ENCODE measurements at places on chromosomes 16 and 17.

GRCh38 chr17:2120586-2121335 lies 65.9 kb downstream of the HIC1 start:
- no peak for DNase-seq

DNA sequence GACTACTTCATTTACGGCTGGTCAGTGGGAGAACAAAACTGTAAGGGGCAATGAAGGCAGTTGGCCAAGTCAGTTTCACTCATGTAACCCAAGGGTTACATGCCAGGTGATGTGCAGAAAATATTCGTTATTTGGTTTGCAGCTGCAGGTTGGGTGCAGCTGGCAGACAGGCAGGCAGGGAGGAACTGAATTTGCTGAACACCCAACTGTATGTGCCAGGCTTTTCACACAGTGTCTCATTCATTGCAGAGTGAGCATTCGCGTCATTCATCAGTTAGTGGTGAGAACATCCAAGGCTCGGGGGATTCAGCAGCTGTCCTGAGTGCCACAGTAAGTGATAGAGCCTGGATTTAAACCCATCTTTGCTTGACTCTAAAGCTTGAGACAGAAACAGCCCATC lies 59.7 kb downstream of the ABCC6 start:
- no peak for DNase-seq

- DNase-seq: no peak
Measured at GRCh38 chr16:11360641-11361373, 15.5 kb downstream of the RMI2 start.

GRCh38 chr17:43352579-43353331 lies 46.0 kb upstream of the ARL4D start:
- no peak for DNase-seq

- no peak for DNase-seq
Measured at GRCh38 chr16:85640254-85640558, 27.1 kb downstream of the GSE1 start.

DNA sequence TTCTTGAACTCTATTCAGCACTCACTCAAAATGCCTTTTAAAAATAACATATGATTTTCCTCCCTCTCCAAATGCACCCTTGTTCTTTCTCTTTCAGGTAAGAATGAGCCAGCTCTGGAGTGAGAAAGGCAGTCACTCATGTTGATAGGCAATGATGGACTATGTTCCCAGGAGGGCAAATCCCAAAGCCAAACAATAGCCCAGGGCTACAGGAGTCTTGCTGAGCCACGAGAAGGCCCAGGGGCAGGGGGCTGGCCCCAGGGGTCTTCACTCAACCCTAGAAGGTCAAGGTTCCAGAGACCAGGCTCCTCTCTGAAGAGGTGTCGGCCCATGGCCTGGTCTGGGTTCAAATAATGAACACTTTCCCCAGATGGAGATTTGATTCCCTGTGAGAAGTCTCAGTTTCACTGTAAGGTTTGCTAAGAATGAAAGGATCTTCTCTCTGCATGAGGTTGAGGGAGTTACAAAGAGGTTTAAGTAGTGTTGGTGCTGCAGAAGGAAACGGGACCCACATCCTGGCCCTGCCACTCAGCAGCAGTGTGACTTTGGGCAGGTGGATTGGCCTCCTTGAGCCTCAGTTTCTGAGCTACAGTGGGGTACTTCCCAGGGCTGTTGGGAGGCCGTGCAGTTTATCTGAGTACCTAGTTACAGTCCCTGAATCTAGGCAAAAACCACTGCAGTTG lies 49.0 kb downstream of the RTN4RL1 start:
- no peak for DNase-seq

DNA sequence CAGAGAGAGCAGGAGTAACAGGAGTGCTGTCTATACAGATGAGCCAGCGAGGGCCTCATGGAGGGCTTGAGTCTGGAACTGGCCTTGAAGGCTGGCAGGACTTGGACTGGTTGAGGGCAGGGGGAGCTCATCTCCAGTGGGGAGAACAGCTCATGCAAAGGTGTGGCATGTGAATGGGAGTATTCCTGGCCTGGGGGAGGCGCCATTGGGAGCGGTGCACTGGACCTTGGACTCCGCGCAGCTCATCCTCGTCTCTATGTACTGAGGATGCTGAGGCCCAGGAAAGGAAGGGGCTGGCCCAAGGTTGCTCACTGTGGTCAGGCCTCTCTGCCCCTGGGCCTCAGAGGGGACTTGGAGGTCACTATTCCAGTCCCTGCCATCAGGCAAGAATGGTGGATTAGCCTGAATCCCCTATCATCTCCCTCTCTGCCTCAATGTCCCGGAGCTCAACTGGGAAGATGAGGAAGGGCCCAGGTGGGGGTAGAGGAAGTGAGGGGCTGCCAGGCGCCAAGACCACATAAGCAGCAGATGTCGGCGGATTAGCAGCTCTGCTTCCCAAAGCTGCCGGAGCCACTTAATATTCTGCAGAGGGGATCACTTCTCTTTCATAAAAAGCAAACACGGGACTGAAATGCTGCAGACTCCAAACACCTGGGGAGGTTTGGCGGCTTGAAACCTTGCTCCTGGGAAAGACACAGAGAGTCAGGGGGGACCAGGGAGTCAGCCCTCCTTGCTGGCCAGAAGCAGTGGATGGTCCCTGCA lies 88.9 kb downstream of the SDK2 start:
- no peak for DNase-seq

DNA sequence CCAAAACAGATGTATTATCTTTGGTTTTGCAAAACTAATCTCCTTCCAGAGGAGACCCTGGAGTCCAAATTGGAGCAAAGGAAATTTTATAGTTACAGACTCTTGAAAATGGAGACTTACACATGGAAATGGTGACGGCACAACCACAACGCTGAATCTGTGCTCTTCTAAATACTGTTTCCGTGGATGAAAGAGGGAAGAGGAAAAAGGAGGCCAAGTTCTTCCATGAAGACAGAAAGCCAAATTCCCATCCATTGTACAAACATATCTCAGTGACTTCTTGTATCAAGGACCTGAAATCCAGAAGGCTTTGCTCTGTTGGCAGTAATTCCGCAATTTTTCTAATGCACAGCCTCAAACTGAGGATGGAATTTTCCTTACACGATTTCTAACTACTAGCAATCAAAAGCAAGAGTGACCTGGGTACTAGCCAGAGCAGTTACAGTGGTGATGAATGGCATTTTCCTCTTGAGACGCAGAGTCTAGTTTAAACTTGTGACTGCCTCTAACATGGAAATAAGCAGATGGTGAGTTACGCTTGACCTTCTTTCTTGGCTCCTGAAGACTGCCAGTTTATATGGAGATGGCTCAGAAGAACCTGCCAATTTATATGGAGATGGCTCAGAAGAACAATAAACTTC lies 38.5 kb downstream of the VPS53 start:
- DNase-seq: no peak

GRCh38 chr16:9630985-9631384 lies 539.5 kb downstream of the HAPSTR1 start:
- DNase-seq: no peak

GRCh38 chr17:8965394-8966168 lies at the start of gene PIK3R5:
TSS of gene PIK3R5 (minus strand) at chr17:8965707. CDS start at chr17:8911494, 54,213 bp downstream.
- no peak for DNase-seq

Measured in NCI-H510A (cell line).